Foreskin melanocyte (primary cell): ENCODE measurements at places on chromosomes 12 and 14.

- no peak for DNase-seq
Observed at GRCh38 chr14:61662437-61663311, 32.6 kb upstream of the HIF1A start.

- no peak for DNase-seq
Observed at GRCh38 chr12:120849765-120850164, 54.4 kb downstream of the SPPL3 start.

GRCh38 chr12:81077329-81077685 lies 572 bp upstream of the ACSS3 start:
- DNase-seq = no peak

DNA sequence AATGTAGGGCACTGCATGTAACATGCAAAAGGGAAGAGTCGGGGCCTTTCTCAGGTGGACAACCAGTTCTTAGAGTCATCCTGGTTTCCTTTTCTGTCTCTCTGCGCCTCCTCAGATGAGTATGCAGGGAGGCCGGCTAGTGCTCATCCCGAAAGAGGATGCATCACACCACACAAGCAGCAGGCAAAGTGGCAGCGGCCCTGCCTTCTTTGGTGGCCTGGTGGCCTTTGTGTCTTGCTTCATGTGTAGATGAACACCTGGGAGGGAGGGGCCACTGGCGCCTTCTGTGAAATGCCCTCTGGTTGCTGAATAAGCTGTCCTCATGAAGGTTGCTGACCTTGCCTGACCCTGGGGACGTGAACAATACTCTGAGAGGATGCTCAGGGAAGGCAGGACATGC lies 18.0 kb downstream of the SLC24A4 start:
- DNase-seq = no peak

GRCh38 chr14:71309756-71310155 lies 402.5 kb downstream of the PCNX1 start:
- DNase-seq = no peak

- DNase-seq = no peak
Observed at GRCh38 chr12:52838609-52839435, 4.7 kb upstream of the KRT79 start.

GRCh38 chr12:106205208-106206069 lies 42.4 kb downstream of the CKAP4 start:
- no peak for DNase-seq

- no peak for DNase-seq
Observed at GRCh38 chr12:30484658-30485057, 211.0 kb downstream of the IPO8 start.

DNA sequence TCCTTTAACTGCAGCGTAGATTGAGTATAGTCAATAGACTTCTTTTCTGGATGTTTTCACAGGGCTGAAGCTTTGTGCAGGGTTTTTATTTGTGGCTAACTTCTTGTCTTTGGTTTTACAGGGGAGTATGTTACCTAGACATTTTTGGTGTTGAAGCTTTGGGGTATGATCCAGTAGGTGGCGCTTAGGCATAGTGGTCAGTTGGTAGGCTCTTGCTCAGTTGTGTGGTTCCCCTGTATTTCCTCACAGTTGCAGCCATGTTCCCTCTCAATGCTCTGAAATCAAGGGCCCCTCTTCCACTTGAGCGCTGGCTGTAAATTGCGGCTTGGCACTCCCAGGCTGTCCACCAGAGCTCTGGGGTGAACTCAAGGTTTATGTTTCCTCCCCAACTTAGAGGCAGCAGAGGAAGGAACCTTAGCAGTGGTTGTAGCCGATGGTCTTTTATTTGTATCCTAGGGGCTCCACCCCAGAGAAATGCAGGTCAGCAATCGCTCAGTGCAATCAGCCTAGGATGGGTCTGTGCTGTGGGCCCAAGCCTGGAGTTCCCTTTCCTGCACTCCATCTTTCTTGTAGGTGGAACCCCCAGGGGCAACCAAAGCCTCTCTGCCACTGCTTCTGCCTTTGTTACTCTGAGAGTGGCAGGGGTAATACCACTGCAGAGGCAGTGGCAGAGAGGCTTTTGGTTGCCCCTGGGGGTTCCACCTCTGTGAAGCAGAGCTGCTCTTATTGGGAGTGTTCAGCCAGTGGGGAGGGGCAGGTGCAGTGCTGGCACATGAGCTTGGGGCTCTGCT lies 55.1 kb downstream of the CMAS start:
- peak; percentile 71 for DNase-seq

DNA sequence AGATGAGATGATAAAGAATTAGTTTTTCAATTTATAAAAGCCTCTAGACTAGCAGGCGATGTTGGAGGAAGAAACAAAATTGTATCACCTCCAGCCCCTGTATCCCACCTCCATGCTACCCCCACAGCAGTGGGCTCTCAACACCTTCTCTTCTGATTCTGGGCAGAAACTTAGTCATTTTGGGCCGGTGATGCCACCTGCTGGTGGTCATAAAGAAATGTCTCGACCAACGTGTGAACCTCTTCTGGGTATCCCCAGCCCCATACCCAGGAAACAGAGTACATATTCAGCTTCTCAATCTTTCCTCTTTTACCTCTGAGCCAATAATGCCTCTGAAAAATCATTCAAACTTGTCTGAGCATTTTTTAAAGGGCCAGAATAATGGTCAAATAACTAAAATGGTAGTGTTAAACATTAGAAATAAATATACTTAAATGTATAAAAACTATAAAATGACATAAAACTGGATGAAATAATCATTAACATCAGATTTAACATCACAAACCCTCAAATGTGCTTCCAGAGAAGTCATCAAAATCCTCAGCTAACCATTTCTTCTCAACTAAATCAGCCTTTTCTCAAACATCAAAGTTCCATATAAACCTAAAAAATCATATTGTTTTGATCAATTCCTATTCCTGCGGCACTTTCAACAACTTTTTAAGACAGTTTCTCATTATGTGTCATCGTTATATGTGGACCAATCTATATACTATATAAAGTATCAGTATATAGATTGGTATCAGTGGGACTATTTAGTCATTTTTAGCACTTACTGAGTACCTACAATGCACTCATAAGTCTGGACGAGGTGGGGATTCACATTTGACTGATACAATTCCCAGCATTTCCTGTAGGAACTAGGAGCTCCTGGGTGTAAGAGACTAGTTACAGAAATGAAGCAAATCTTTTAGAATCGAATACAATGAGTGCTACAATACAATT lies 69.4 kb downstream of the ATXN2 start:
- no peak for DNase-seq

DNA sequence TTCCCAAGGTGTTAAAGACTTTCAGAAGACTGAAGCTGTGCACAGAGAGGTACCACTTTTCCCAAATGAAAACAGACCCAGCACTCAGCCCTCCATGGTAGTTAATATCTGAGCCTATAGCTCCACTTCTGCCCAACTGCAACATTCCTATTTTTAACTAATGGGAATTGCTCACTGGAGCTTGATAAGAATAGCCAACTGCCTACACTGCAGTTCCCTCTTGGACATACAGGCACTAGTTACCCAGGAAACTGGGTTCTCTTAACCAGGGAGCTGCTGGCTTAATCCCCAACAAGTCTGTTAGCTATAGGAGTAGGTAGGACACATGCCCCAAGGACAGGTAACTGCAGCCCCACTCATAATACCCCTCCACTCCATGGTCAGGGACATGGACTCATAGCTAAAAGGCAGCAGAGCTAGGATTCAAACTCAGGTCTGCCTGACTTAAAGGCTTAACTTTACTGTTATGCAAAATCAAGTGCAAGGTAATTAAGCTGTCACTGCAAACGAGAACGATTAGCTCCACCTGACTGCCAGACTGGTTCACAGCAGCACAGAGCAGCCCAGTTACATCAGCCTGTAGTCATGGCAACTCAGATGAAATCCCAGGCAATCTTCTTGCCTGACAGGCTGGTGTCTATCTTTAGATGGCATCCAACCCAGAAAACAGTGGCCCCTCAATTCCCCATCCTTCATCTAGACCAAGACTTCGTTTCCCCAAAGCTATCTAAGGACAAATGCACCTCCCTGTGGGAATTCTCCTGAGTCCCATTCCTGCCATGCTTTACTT lies 77.1 kb upstream of the ACTN1 start:
- DNase-seq = no peak

GRCh38 chr14:44279357-44279756 lies 227.7 kb downstream of the FSCB start:
- DNase-seq = no peak

- DNase-seq = no peak
Observed at GRCh38 chr12:8907513-8907912, 6.8 kb upstream of the PHC1 start.

DNA sequence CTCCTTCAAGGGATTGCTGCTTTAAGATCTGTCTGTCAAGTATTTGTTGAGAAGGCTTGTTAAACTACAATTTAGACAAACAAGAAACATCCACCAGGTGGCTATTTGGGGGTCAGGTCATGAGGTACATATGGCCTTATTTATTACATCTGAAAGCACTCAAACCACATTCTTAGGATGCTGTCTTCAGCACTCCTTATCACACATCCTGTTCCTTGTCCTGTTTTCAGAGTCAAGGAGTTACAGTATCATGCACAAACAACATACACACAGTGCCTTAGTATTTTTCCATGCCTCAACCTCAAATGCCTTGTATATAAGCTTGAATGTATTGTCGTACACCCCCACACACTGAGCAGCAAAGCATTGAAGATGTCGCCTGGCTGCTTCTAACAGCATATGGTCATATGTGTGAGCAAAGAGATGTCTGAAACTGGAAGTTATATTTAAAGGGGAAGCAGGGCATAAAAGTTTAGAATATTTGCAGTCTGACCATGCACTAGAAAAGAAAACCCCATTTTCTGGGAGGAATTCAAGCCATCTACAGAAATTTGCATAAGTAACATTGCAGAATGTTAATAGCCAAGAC lies 83.8 kb downstream of the KCNMB4 start:
- no peak for DNase-seq

- DNase-seq = no peak
Observed at GRCh38 chr14:80565001-80565400, 353.7 kb upstream of the DIO2 start.

GRCh38 chr14:74249433-74250375 lies 10.5 kb downstream of the VSX2 start:
- no peak for DNase-seq

GRCh38 chr12:108240027-108240785 lies 98.9 kb downstream of the CMKLR1 start:
- no peak for DNase-seq

DNA sequence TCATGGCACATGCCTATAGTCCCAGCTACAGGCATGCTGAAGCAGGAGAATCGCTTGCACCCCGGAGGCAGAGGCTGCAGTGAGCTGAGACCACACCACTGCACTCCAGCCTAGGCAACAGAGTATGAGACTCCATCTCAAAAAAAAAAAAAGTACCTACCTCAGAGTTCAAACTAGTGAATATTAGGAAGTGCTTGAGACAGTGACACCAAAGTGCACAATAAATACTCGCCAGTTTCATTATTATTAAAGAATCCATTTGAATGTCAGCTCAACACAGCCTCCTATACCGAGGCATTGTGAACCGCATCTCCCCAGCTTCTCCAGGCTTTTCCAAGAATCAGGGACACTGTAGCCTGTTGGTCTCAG lies 5.0 kb downstream of the GAPDH start:
- no peak for DNase-seq

- DNase-seq = no peak
Observed at GRCh38 chr12:29430716-29431044, 49.7 kb upstream of the ERGIC2 start.

DNA sequence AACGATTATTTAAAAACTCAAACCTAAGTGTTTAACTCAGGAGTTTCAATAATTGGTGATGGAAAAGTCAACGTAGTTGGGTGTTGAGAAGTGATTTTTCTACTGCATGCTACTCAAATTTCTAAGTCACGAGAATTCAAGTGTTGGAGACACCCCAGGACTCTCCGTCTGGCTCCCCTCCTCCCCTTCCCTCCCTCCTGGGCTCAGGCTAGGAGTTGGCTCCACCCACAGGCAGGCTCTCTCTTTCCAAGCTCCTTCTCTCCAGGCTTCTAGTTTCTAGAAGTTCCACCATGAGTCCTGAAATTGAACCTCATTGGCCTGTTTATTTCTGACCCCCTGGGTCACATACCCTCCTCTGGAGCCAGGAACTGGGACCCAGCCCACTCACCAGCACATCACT lies 73.0 kb downstream of the TMEM132D start:
- DNase-seq = no peak

DNA sequence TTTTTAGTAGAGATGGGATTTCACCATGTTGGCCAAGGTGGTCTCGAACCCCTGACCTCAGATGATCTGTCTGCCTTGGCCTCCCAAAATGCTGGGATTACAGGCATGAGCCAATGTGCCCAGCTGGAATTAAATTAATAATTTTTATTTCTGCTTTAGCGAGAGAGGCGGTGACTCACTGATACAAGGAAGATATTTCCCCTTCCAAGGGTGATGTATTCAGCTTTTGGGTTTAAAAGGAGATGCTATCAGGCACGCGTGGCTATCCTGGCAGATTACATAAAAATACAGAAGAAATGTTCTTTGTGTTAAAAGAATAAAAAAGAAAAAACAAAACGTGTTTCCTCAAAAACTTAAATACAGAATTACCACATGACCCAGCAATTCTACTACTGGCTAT lies 12.4 kb upstream of the P2RX7 start:
- DNase-seq = no peak

DNA sequence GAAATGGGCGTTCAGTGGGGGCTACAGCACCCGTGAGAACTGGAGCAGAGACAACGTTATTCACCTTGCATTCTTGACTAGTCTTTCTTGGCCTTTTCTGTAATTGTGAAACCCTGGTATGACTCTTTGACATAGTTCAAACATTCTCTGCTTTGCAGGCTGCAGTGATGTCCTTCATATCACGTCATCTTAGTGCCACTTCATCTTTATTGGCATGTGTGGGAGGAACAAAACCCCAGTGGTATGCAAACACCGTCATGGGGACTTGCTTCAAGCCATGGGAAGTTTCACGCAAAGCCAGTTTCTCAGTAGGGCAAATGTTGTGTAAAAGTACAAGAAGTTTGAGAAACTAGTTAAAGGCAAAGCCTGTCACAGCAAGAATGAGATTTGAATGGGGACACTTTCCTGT lies 20.2 kb upstream of the DUSP16 start:
- DNase-seq = no peak

- DNase-seq = no peak
Observed at GRCh38 chr12:41634091-41634490, 446.0 kb downstream of the PDZRN4 start.

- DNase-seq = no peak
Observed at GRCh38 chr12:46374310-46374709, 1.7 kb upstream of the SLC38A2 start.

GRCh38 chr14:59849411-59850130 lies 21.0 kb downstream of the RTN1 start:
- DNase-seq = no peak

GRCh38 chr12:11829764-11830194 lies 180.3 kb downstream of the ETV6 start:
- no peak for DNase-seq
